ENCODE measurements at places on chromosomes 3 and 15.

DNA sequence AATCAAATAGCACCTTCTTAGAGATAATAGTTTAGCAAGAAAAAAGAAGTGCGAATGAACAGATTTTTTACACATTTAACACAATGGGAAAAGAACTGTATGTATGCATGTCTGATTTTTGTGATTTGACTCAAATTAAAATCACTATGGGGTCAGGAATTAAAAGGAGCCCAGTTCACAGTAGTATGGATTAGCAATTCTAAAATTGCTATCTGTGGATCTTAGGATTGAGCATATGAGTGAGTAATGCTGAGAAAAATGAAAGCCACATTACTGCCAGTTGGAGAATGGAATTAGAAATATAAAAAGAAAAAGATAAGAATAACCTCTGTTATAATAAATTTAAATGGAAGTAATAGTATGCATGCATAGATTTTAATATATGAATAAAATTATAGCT lies 386.8 kb upstream of the PLSCR5 start:
- DNase-seq: no peak

DNA sequence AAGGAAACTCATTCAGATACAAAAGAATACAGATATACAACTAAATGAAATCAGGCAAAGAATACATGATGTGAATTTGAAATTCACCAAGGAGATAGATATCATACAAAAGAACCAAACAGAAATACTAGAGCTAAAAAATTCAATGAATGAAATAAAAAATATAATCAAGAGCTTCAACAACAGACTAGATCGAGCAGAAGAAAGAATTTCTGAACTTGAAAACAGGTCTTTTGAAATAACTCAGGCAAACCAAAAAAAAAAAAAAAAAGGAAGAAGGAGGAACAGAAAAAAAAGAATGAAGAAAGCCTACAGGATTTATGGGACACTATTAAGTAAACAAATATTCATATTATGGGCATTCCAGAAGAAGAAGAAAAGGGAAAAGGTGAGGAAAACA lies 137.8 kb downstream of the DMXL2 start:
- DNase-seq: no peak

- DNase-seq: no peak
Measured at GRCh38 chr3:141605883-141606282, 119.1 kb downstream of the RASA2 start.

- DNase-seq: no peak
Measured at GRCh38 chr15:24039683-24040082, 352.6 kb upstream of the NDN start.

- no peak for DNase-seq
Measured at GRCh38 chr3:71432044-71432975, 151.2 kb downstream of the FOXP1 start.

GRCh38 chr3:55198554-55198953 lies 270.7 kb upstream of the LRTM1 start:
- no peak for DNase-seq

GRCh38 chr3:24845524-24846155 lies 351.0 kb upstream of the THRB start:
- DNase-seq: no peak

GRCh38 chr15:92059036-92059970 lies 205.8 kb downstream of the SLCO3A1 start:
- DNase-seq: no peak

- no peak for DNase-seq
Measured at GRCh38 chr15:101138086-101138660, 113.7 kb downstream of the CHSY1 start.

- no peak for DNase-seq
Measured at GRCh38 chr3:171846597-171846996, 3.4 kb downstream of the TMEM212 start.

DNA sequence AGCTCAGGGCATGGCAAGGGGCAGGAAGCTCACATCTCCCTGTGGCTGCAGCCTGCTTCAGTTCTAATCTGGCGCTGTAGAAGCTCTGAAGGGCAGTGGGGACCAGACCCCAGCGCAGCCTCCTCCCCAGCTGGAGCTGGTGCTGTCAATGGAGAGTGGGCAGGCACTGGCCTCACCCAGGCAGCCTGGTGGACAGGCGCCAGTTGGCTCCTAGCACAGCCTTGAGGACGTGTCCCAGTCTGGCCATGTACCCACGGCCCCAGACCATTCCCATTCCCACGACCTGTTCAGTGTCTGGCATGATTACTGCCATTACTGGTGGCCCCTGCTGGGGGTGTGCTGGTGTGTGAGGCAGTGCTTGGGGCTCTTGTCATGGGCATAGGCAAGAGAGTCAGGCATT lies 16.3 kb downstream of the TYRO3 start:
- DNase-seq: no peak

GRCh38 chr3:31433679-31433992 lies 99.1 kb upstream of the STT3B start:
- no peak for DNase-seq

DNA sequence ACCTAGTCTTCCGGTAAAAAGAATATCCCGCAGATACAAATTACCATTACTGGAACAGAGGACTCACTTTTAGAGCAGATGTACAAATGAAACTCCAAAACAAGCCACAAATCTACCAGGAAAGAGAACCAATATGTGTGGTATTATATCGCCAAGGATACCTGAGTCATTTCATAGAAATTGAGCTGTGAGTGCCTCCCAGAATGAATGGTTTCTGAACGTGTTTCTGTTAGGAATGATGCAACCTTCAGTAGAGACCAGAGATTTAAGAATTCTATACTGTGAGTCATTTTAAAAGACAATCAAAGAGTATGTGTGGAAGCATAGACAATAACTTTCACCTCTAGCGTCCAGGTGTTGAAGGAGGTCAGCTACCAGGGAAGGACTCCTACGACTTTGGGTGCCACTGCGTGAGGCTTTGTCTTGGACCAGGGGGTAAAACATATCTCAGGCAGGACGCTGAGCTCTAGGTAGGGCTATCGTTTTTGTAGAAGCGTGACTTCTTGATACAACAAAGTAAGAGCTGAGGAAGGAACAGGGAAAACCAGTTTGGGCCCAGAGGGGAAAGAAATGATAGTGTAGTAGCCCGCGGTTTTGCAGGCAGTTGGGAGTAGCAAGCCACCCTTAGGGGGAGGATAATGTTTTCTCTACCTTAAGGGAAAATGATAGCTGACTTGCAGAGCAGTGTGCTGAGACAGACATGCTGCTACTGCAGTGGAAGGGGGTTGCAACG lies 210.4 kb downstream of the TP63 start:
- peak; percentile 32 for DNase-seq

DNA sequence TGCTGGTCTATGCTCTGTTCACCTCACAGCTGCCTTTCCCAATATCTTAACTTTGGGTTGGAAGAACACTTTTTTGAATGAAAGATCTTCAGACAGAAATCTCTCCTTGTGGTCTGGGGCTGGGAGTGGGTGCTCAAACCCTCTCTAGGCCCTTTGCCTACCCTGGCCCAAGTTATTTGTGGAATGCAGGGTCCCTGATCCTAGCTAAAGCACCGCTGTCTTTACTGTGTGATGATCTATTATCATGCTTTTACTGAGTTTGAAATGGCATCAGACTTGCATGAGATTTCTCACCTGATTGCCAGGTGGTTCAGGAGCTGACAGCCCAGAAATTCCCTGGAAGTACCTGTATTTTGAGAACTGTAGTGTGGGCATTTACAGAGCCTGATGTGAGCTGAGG lies 412.7 kb upstream of the ONECUT1 start:
- DNase-seq: no peak

- peak; percentile 95 for DNase-seq
Measured at GRCh38 chr3:184005941-184006507, 11.7 kb downstream of the ABCC5 start.

- DNase-seq: peak; percentile 60
Measured at GRCh38 chr3:111989061-111989678, 9.6 kb upstream of the TAGLN3 start.

DNA sequence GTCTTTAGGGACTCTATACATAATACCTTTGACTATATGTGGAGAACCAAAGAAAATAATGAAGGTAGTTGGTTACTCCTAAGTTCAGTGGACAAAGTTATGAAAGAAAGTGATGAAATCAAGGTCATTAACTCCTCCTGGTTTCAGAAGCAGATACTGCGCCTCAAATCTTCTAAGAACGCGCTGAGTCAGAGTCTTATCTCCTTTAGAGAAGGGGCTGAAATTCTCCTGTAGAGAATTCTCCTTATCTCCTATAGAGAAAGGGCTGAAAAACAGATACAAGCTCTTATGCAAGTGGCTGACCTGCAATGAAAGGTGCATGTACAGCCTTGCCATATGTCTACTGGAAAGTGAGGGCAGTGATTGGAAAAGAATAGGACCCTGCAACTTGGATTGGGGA lies 824.2 kb downstream of the NSUN3 start:
- no peak for DNase-seq

DNA sequence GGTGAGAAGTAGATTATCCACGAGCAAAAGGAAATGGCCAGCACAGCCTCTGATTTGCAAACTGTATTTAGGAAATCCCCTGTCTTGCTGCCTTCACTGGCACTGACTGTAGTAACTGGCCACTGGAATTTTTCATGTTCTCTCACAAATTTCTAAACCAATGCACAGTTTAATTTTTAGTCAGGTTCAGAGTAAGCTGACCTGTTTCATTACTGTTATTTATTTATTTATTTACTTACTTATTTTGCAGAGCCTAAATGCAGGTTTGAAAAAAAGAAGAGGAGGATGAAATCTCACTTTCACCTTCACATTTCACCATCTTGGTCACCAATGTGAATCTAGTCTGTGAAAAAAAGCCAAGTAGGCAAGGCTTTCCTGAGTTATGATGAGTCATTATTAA lies 291.0 kb downstream of the PLOD2 start:
- DNase-seq: no peak

DNA sequence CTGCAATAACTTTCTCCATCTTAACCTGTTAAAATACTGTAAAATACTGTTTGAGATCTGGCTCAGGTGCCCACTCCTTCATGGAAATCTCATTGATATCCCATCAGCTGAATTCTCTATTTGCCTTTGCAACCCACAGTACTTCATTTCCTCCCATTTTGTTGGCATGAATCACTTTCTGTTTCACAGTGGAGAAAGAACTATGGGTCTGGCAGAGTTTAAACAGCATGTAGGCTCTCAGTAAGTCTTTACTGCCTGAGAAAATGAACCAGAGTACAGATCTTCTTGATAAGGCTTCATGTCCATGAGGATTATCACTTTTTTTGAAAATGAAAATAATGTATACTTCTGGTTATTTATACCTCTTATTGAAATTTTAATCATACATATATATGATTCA lies 245.9 kb downstream of the NAALADL2 start:
- no peak for DNase-seq

DNA sequence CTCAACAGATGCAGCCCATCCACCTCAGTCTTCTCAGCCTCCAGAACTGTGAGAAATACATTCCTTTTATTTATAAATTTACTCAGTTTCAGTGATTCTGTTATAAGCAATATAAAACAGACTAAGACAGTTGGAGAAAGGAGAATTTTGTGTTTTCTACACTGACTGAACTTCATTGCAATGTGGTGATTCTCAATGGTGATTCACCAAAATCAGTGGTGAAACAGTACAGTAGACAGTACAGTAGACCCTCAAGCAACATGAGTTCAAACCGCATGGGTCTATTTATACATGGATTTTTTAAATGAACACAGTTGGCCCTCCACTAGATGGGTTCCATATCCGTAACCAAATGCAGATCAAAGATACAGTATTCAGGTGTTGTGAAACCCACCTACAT lies 403.1 kb upstream of the TGFBR2 start:
- DNase-seq: no peak

DNA sequence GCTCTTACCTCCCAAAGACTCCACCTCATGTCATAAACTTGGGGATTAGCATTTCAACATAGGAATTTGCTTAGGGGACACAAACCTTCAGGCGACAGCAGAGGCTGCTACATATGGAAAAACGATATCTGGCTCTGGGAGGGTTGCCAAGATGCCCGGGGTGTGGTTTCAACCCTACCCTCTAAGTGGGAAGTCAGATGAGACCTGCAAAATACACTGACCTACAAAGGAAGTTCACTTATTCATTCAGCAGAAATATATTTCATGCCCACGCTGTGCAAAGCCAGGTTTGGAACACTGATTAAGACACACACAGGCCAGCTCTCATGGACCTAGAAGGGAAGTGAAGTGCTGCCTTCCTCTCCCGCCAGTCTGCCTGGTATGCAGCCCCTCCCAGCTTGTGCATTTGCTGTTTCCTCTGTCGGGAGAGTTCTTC lies 239.3 kb downstream of the FEZF2 start:
- no peak for DNase-seq

- DNase-seq: no peak
Measured at GRCh38 chr3:173826416-173826815, 428.9 kb downstream of the NLGN1 start.

DNA sequence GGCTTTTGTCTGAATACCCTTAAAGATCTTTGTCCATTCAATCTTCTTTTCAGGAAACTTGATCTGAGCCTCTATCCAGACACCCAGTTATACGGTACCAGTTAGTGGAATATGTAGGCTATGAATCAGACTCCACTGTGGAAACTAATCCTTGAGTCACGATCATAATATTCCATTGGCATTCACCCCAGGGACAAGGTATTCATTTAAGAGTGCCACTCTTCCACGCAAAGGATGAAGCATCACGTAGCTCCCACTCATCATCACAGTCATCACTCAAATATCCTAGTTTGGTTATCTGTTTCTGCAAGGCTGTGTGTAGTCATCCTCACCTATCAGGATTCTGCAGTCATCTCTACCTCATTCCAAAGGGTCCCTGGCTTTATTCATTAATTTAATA lies 85.6 kb downstream of the NEDD4 start:
- DNase-seq: peak; percentile 37

DNA sequence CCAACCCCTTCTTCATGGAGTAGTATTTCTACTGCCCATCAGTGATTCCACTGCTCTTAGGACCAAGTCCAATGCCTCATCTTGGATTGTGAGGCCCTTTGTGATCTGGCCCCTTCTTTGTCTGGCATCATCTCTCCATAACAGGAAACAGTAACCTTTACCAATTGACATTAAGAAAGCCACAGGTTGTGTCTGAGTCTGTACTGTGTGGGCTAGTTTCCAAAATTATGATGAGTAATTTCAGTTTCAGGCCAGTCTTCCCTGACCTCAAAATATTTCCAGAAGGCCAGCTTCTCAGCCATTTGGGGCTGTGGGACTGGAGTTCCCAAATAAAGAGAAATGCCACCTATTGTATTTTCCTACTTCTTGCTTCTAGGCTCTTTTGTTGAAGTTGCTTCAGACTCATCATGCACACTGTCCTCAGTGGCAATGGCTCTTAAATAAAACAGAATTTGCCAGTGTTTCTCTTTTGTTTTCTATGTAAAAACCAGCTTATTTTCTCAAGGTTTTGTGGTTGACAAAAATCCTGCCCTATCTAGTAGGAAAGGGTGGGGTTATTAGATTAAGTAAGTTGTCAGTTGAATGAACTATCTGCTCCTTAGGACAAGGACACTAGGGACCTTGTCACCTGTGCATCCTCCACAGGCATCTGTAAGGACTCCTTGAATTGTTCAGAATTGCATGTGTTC lies 47.0 kb upstream of the ACKR4 start:
- no peak for DNase-seq

GRCh38 chr3:11632966-11633365 lies 10.7 kb downstream of the VGLL4 start:
- no peak for DNase-seq

DNA sequence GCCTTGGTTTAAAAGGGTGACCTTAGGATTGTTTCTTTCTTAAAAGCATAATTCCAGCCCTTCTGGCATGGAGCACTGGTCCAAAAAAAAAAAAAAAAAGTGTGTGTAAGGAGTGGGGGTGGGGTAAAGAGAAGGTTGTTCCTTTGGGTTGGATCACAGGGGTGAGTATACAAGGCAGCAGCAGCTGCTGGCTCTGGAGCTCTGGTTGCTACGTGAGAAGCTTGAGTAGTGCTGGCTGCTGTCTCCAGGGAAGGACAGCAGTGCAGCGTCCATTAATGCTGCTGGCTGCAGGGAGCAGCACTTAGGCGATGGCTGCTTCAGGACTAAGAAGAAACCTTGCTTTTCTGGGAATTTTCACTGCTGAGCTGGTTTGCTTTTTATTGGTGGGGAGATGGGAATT lies 2.3 kb downstream of the SETD5 start:
- DNase-seq: peak; percentile 76

Measured in SW480 (cell line).